ENCODE measurements at places on chromosomes 1 and 21. TPM values are rescaled to one million over a fixed set of nuclear protein-coding genes. Genes with fewer than 3 reads are reported as not detected.

Gene OR10J1
- not detected for total RNA-seq

Gene PAQR7
- 1.4 TPM for total RNA-seq

Gene S100A3
- not detected for total RNA-seq

Gene FMO1
- not detected for total RNA-seq

Gene TRIM62
- 32.7 TPM for total RNA-seq

Gene CHIA
- not detected for total RNA-seq

Gene RAB7B
- 0.18 TPM for total RNA-seq

Gene ABCA4
- total RNA-seq, result not detected

Gene TMPRSS15
- total RNA-seq, result not detected

Gene CYP4A22
- not detected for total RNA-seq

Gene SYPL2
- total RNA-seq, result not detected

Gene GNG12
- total RNA-seq, result not detected

Gene MYOM3
- not detected for total RNA-seq

Gene BRINP3
- total RNA-seq, result not detected

Gene KRTAP6-3
- not detected for total RNA-seq

Gene GABRD
- total RNA-seq, result not detected

Gene MNDA
- total RNA-seq, result 5.2 TPM

Gene C21orf58
- 3.2 TPM for total RNA-seq

Gene ADGRL4
- total RNA-seq, result not detected

Gene GPR37L1
- total RNA-seq, result not detected

Gene ESRRG
- total RNA-seq, result not detected

Gene CRP
- total RNA-seq, result not detected

Gene SOX13
- 6.3 TPM for total RNA-seq

Gene BATF3
- 0.34 TPM for total RNA-seq
